ENCODE measurements at places on chromosomes 2 and 18.

DNA sequence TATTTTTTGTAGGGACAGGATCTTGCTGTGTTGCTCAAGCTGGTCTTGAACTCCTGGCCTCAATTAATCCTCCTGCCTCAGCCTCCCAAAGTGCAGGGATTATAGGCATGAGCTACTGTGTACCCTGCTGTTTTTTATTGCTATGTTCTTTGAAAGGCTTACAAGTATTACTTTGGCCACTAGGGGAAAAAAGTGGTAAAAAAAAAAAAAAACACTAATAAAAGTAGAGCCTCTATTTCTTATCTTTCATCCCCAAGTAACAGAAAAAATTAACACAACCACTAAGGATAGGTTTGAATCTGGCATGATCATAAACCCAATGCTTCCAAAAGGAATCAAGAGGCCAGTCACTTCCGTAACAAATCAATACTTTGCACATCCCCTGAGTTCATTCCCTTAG lies 11.6 kb downstream of the NOL10 start:
- DNase-seq, result no peak

DNA sequence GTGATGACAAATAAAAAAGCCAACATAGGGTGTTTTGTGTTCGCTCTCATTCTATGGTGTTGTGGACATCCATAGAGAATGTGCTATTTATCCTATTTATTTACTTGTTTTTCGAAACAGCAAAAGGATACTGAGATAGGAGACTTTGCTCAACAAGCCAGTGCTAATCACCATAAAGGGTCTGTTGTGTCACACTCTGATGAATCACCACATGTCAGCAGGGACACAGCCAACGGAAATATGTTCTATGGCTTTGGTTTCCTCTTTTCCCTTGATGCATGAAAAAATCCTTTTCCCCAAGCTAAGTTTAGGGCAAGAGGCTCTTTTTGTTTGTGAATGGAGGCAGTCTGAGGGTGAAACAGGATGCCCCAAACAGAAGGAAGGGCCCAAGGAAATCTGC lies 154.3 kb downstream of the RNF152 start:
- no peak for DNase-seq

DNA sequence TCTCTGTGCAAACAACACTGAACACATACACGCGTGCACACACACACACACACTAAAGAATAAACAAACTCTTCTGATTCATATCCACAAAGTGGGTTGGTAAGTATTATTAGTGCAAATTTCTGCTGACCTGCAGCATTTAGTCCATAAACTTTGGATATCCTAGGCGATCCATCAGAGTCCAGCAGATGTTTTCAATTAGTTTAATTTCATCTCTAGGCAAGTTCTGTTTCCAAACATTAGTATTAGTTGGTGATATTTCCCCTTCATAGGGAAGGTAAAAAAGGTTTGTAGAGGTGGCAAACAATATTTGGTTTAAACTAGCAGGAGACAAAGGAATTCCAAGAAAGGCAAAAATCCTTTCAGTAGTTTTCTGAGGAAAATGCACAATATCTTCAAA lies 5.7 kb downstream of the DSEL start:
- no peak for DNase-seq

DNA sequence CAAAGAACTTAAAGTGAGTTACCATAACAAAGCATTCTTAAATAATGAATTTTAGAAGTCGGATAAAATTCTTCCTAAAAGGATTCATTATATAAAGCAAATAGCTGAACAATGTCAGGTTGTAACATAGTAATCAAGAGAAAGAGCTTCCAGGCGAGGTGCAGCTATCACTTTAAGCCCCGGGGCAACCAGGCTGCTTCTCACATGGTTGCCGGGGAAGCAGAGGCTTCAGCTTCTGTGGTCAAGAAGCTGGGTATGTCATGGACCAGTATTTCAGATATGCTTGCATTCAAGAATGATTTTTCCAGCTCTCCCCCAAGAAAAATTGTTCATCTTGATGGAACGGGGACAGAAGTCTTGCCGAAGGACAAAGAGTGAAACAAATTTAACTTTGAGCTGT lies 23.6 kb upstream of the KYNU start:
- no peak for DNase-seq

DNA sequence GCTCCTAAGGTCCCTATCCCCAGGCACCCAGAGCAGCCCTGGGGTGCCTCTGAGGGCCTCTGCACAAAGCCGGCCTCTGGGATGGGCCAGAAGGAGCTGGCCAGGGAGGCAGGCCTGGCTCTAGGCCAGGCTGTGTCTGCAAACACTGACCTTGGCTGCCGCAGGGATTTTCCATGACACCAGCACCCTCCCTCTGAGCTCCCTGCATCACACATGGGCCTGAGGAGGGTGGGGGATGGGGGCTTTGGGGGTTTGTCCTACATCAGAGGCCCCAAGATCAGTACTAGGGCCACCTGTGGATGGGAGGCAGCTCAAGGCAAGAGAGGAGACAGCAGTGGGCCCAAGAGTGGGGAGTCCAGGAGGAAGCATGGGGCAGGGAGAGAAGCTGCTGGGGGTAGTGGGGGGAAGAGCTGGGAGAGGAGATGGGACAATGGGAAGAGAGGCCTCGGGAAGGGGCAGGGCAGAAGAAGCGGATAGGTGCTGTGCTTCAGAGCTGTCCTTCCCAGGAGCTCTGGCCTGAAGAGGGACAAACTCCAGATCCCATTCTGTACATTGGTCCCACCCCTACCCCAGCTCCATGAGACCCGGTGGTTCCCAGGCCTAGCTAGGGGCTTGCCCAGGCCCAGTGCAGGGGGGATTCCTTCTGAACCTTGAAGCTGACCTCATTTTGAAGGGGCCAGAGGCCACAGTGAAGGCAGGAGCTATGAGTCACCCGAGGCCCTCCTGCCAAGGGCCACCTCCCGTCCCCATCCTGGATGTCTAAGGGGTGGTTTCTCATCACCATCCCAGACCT lies 28.0 kb downstream of the KCNK3 start:
- DNase-seq, result no peak

GRCh38 chr2:96218508-96219131 lies 10.0 kb upstream of the STARD7 start:
- DNase-seq, result no peak
